ENCODE measurements at places on chromosomes 12 and 14.

- no peak for DNase-seq
These were observed 55.8 kb downstream of the GALNT4 start for GRCh38 chr12:89468648-89469326.

- no peak for DNase-seq
These were observed 18.9 kb downstream of the FAR2 start for GRCh38 chr12:29167988-29168387.

DNA sequence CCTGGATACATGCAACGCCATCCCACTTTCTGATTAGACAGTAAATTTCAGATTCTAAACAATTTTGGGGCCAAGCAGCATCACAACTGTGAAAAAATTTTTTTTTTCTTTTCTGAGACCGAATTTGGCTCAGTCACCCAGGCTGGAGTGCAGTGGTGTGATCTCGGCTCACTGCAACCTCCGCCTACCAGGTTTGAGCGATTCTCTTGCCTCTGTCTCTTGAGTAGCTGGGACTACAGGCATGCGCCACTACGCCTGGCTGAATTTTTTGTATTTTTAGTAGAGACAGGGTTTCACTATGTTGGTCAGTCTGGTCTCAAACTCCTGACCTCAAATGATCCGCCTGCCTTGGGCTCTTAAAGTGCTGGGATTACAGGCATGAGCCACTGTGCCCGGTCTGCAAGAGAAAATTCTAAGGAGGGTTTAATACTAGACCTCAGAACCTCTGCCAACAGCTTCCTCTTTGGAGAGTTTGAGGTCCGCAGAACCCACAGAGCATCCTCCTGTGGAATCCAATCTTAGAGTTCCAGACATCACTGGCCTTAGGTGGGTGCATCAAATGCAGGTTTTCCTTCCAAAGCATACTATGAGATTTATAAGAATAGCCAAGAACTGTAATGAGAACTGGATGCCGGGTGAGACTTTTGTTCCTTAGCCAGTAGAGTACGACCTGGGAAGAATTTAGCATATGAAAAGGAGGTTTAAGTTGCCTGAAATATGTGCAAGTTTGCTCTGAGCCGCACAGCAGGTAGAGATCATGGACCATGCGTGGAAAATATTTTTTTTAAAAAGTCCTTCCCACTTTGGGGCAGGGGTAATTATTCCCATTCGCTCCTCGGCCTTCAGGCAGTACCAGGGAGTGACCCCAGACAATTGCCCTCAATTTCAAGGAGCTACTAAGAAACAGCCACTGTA is 7.8 kb upstream of the PHC1 start:
- no peak for DNase-seq

DNA sequence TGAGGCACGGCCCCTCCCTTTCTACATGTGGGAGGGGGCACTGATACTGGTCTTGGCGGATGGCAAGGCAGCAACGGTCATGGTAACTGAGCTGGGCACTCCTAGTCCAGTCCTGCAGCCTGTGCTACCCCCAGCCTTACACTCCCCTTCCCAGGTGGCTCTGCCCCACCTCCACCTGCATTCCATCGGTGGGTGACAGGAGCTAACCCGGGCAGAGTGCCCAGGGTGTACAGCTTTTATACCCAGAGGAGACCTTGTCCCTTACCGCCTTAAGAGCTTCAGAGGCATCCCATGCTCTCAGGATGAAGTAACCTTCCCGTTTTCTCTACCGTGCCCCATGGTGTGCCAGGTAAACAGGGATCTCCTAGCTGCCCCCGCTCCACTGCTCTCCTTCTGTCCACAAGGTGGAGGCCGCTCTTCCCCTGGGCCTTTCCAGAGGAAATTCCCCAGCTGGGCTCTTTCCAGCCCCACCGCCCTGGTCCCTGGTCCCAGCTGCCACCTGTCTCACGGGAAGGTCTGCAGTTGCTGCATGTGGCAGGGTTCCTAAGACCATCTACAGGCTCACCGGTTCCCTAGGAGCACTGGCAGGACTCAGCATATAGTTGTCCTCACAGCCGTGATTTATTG is 20.5 kb downstream of the BRI3BP start:
- DNase-seq, result no peak

DNA sequence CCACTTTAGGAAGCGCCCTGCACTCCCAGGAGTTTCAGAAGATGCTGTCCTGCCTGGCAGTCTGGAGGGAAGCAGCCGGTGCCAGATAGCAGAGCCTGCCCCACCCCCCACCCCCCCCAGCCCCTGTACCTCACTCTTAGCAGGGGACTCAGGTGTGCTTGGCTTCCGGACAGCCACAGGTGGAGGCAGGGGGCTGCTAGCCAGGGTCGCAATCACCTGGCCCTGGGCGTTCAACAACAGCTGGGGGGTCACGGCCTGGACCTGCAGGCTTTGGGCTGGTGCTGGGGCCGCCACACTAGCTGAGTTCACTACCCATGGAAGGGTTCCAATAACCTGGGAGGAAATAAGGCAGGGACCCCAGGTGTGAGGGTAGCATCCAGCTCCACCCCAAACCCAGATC is 22.0 kb downstream of the POU6F1 start:
- DNase-seq, result no peak

DNA sequence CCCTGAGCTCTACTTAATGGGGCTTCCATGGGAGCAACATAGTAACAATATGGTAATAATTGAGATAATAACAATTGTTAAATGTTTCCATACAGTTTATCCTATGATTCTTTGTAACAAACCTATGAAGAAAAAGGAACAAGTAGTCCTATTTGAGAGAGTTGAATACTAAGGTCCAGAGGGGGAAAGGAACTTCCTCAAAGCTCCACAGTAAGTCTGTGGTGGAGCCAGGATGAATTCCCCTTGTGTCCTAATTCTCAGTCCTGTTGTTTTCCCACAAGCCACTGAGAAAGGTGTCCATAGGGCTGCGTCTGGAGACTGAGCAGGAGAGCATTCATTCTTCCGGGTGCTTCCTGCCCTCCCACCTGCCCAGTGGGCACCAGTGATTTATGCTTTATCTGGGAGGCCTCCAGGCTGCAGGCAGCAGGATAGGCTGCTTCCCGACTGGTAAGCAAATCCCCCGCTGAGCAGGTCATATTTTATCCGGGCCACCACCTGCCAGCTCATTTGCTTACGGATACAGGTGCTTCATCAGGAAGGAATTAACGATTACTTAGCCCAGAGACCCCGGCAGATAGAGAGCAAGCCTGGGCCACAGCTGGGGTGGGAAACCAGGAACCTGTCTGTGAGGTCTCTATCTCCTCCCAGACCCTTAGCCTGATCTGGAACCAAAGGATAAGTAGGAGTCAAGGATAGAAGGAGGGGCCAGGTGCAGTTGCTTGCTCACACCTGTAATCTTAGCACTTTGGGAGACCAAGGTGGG is 33.9 kb upstream of the FAM222A start:
- DNase-seq, result no peak

DNA sequence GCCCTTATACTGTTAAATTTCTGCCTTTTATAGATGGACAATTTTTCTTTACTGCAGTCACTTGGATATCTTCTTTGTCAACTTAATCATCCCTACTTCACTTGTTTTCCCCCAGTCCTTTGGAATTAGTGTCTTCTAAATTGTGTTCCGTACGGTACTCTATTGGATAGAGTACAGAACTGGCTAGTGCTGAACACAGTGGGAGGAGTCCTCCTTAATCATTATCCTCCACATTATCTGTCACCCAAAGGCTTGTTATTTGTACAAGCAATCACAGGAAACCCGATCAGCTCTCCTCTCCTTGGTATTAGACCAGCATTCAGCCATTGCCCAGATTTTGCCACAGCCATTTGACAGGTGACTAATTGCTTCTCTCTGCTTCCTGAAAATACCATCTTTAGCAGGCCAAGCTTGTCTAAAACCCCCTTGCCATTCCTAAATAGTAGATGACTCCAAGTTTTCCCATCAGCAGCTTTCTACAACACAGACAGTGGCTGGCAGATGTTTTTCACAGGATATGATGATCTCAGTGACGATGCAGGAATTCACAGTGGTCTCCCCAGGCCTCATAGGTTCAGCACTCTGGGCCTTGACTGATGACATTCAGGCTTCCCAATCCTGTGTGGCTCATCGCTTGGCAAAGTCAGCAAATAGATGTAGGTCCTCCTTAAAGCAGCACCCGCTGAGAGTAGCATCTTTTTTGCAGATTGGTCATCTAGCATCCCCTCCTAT is 216.0 kb upstream of the RGS6 start:
- DNase-seq, result no peak

DNA sequence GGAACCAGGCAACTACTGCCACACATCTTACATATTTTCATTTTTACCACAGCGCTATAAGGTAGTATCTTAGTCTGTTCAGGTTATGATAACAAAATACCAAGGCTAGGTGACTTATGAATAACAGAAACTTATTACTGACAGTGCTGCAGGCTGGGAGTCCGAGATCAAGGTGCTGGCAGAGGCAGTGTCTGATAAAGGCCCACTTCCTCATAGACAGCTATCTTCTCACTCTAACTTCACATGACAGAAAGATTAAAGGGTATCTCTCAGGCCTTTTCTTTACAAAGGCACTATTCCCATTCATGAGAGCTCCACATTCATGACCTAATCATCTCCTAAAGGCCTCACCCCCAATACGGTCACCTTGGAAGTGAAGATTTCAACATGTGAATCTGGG is 59.8 kb upstream of the MDM1 start:
- no peak for DNase-seq

DNA sequence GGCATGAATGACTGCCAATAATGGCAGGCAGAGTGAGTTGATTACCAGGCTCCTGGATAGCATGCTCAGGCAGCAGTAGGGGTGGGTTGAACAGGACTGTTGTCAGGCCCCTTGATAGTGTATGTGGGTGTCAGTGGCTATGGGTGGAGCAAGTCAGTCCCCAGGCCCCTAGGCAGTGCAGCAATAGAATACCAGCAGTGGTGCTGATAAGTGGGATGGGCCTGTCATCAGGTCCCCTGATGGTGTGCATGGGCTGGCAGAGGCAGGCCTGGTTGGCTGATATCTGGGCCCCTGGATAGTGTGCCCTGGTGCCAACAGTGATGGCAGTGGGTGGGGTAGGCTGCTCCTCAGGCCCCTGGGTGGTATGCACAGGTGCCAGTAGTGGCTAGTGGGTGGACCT is 32.4 kb downstream of the SMCO2 start:
- DNase-seq, result no peak

- DNase-seq, result no peak
These were observed 17.0 kb downstream of the RTRAF start for GRCh38 chr14:52006361-52006760.

DNA sequence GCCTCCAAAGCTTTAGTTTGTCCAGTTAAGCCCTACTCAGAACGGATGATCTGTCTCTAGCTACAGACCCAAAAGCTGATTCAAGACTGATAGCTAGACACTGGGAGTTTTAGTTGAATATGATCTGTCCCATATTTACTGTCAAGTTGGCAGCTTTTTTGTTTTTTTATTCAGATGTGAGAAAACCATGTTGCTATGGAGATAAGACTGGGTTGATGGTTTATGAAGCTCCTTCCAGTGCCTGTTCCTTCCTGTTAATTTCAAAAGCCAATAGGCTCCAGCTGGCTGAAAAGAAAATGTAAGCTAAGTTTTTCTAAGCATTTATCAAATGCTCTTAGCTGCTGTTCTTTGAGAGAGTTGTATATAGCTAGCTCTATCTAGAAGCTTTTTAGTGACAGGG is 4.7 kb downstream of the DYNLL1 start:
- DNase-seq, result no peak

DNA sequence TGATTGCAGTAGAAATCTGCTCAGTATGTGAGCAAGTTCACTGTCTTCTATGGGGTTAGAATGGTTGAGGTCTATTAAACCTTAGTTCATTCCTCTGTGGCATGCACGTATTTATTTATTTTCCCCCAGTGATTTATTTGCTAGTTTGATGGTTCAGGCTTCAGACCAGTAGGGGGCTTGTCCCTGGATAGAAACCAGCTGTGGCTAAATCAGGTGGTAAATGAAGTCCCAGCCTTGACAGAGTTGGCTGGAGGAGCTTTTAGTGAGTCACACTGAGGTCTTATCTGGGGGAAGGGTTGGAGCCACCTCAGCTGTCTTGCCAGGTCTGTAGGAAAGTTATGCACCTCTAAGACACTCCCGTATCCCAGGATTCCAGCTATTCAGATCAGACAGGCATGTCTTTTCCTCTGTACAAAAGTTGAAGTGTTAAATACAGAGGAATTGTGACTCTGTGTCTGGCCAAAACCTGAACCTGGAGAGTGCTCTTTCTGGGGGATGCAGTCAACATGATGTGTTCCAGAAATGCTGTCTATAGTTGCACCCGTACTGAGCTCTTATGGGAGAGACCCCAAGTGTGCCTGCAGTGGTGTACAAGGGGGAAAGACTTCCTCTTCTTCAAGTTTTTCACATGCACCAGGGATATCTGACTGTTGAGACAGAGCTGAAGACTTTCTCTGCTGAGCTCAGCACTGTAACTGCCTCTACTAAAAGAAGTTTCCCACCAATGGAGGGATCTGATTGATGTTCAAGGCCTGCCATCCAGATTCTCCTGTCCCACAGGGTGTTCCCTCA is 1322.1 kb downstream of the TMEM121 start:
- no peak for DNase-seq

GRCh38 chr14:50530358-50530757 is 2.0 kb downstream of the MAP4K5 start:
- no peak for DNase-seq

GRCh38 chr12:107775093-107775721 is 703 bp downstream of the ASCL4 start:
- DNase-seq, result no peak

- DNase-seq, result no peak
These were observed 5.1 kb upstream of the OTUB2 start for GRCh38 chr14:94021001-94021400.

DNA sequence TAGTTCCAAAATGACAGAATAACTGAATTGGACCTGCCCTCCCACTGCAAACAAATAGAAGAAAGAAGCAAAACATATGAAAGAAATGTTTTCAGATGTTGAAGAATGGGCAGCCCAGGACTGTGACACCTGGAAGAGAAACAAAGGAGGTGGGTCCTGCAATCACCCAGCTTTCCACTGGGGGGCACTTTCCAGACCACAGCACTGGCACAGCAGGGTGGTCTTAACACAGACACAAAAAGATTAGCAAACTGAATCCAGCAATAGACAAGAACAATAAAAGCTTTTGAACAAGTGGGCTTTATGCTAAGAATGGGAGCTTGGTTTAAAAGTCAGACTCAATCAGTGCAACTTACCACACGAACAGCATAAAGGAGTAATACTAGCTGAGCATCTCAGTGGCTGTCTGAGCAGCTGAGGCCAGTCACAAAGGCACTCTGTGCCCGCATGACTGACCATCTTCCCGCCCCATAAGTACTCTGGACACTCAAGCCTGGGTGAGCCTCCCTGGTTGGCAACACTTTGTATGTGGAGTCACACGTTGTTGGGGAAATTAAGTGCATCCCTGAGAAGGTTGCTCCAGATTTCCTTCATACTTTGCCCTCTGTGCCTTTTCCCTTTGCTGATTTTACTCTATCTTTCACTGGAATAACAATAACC is 27.7 kb downstream of the JKAMP start:
- DNase-seq, result no peak

All from activated gamma-delta T cell (primary cell).